ENCODE measurements at places on chromosomes 7 and 10. TPM values are rescaled to one million over a fixed set of nuclear protein-coding genes. Genes with fewer than 3 reads are reported as not detected.

DNA sequence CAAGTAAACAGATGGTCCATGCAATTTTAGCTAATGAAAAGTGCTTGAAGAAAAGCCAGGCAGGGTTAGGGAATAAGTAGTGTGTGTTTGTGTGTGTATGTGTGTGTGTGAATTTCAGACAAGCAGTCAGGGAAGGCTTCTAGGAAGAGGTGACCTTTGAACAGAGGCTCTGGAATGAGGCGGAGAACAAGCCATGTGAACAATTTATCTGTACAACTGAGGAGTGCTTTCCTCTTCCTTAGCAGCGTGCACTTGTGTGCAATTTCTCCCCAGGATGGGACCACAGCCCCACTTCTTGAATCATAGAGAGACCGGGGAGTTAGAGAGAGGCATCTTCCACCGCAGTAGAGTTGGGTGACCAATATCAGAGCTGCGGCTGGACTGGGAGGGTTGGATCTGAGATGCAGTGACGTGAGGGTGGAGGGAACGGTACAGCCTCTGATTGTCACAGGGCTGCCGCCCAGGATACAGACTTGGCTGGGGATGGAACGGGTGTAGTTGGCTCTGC, 69.2 kb upstream of the FAM171A1 start:
- no peak for DNase-seq

GRCh38 chr7:149020483-149020882, 7.8 kb downstream of the PDIA4 start:
- no peak for DNase-seq

DNA sequence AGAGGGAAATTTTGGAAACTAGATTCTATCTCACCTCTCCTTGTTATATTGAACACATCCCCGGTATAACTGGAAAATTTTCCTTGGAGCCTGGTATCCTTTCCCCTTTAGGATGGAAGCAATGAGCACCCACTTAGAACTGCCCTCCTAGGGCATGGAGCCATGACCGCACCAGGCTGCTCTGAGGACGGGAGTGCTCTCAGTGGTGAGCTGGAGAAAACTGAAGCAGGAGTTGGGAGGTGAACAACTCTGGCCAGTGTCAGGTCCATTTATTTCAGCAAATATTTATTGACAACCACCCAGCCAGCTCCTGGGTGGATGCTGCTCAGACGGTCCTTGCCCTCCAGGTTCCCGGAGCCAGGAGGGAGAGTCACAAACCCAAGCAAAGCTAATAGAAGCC, 278.1 kb downstream of the WDR11 start:
- no peak for DNase-seq

The PTPN20 gene
- 3.9 TPM for polyA plus RNA-seq

GRCh38 chr7:43757073-43757720, 1.3 kb upstream of the BLVRA start:
- DNase-seq = no peak

GRCh38 chr10:10878963-10879362, 138.7 kb upstream of the CELF2 start:
- no peak for DNase-seq

The PURB gene
- polyA plus RNA-seq = 11.6 TPM

DNA sequence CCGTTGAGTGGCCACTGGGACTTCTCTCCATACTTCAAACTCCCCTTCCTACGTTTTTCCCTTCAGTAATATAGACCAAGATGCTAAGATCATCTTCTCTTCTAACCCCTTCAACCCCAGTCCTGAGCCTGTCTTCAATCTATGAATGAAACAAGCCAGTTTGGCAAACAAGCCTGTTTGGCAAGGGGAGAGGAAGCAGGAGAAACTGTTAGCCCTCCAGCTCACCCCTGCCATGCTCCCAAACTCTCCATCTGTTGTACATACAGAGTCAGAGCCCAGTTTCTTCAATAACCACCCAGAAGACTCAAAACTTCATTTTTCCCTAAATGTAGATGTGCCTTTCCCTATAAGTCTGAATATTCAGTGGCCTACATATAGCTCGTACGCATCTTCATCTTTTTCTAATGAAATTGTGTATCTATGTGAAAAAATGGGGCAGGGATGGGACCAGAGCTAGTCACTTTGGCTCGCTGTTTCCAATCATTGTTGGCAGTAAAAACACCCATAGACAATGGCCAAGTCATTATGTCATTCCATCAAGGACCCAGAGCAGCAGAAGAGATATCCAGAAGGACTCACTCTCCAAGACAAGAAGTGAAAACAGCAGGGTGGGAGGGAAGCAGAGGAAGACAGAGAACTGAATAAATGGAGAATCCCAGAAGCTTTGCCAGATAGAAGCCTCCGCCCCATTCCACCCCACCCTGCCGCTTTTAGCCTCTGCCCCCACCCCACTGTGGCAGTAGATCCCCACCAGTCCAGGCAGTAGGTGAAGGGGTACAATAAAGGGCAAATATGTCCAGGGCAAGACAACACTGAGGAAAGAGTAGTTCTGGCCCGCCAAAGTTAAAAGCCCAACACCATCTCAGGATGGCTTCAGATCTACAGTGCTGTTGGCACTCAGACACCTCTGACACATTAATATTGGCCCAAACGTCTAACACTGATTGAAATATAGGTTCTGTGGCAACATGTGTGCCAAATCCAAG, 87.3 kb downstream of the DOCK4 start:
- no peak for DNase-seq
